ENCODE measurements at places on chromosomes 4 and X. TPM values are rescaled to one million over a fixed set of nuclear protein-coding genes. Genes with fewer than 3 reads are reported as not detected.

Gene STS
- total RNA-seq: 0.64 TPM

Gene SCFD2
- total RNA-seq: 27.0 TPM

Gene SPOCK3
- total RNA-seq: 0.64 TPM

Gene WNK3
- 1.3 TPM for total RNA-seq

Gene DNAAF6
- total RNA-seq: not detected

Gene GPR119
- not detected for total RNA-seq
